ENCODE measurements at places on chromosomes 11 and 22. TPM values are rescaled to one million over a fixed set of nuclear protein-coding genes. Genes with fewer than 3 reads are reported as not detected.

MS4A4A gene
- not detected for total RNA-seq

MFRP gene
- total RNA-seq = not detected

OR52I1 gene
- not detected for total RNA-seq

FIBP gene
- total RNA-seq = 186 TPM

SAA1 gene
- total RNA-seq = not detected

SESN3 gene
- total RNA-seq = 35.3 TPM

Data from bronchial smooth muscle cell (primary cell).